Liver (tissue), 10 donors: ENCODE measurements at places on chromosomes 7 and 10. TPM values are rescaled to one million over a fixed set of nuclear protein-coding genes. Genes with fewer than 3 reads are reported as not detected.

DNA sequence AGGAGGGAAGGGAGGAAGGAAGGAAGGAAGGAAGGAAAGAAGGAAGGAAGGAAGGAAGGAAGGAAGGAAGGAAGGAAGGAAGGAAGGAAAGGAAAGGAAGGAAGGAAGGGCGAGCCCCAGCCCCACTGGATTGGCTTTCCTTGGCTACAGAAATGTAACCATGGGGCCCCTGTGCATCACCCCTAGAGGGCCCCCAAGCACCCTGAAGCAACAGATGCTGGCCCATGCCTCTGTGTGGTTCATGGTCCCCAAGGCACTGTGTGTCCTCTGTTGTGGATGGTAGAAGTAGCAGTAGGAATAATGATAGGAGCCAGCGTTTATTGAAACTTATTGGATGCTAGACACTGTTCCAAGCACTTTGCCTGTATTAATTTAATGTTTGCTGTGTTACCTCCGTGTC is 116.6 kb upstream of the MACROH2A2 start:
- no peak overlapping the region for H3K27ac ChIP-seq
- H3K36me3 ChIP-seq, result no peaks in the 10 kb centered on the region
- H3K27me3 ChIP-seq, result no peaks in the 10 kb centered on the region

- H3K27me3 ChIP-seq, result peaks cover 3% of the 10 kb centered on the region
- DNase-seq, result no peak
- no peak overlapping the region for H3K4me3 ChIP-seq
- H3K27ac ChIP-seq, result no peak overlapping the region
- H3K36me3 ChIP-seq, result no peaks in the 10 kb centered on the region
- H3K4me1 ChIP-seq, result no peaks in the 10 kb centered on the region
Observed at GRCh38 chr7:19480383-19480782, 228.5 kb downstream of the POLR1F start.

DNA sequence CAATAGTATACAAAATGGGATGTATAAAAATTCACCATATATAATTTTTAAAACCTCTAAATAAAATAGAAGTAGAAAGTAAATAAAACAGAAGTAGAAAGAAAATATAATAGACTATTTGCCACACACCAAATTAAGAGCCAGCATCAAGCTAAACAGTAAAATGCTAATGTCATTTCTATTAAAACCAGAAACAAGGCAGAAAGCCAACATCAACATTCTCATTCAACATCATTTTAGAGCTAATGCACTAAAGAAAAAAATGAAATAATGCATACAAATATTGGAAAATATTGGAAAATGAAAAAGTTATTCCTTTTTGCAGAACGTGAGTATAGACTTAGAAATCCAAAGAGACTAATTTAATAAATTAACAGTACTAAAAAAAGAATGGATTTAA is 23.4 kb upstream of the RELN start:
- peaks cover 6% of the 10 kb centered on the region for H3K4me1 ChIP-seq
- no peak overlapping the region for H3K4me3 ChIP-seq
- H3K27ac ChIP-seq, result no peak overlapping the region
- H3K36me3 ChIP-seq, result no peaks in the 10 kb centered on the region
- DNase-seq, result no peak
- H3K27me3 ChIP-seq, result no peaks in the 10 kb centered on the region

- no peaks in the 10 kb centered on the region for H3K4me1 ChIP-seq
- H3K36me3 ChIP-seq, result no peaks in the 10 kb centered on the region
- no peak overlapping the region for H3K27ac ChIP-seq
- no peak for DNase-seq
- H3K27me3 ChIP-seq, result no peaks in the 10 kb centered on the region
Observed at GRCh38 chr10:18303851-18304801, 163.9 kb downstream of the CACNB2 start.

DNA sequence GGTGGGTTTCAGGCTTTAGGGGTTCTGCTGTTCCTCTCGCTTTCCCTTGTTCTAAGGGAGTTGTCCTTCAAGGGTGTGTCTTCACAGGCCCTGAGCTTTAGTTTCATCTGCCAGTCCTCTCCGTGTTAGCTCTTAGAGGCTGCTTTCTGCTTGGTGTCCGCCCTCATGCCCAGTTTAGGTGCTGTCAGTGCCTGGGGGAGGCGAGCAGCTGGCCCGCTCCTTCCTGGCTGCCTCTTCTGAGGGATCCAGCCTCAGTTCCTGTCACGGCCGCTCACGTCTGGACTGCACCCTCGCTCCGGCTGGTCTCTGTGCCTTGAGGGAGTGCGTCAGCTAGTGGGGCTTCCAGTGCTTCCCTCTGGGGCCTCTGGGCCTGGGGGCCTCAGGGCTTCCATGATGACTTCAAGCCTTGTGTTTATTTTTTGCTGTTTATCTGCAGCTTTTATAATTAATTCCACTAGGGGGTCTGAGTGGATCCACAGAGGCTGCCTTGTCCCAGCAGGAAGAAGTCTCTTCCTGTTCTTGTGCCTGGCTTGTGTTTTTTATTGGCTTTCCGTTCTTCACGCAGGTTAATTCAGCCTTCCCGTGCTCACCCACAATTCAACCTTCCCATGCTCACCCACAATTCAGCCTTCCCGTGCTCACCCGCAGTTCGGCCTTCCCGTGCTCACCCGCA is 33.0 kb downstream of the WDR37 start:
- no peak overlapping the region for H3K27ac ChIP-seq
- no peak overlapping the region for H3K4me3 ChIP-seq
- H3K4me1 ChIP-seq, result no peaks in the 10 kb centered on the region
- H3K27me3 ChIP-seq, result no peaks in the 10 kb centered on the region
- DNase-seq, result peak; percentile 28

DNA sequence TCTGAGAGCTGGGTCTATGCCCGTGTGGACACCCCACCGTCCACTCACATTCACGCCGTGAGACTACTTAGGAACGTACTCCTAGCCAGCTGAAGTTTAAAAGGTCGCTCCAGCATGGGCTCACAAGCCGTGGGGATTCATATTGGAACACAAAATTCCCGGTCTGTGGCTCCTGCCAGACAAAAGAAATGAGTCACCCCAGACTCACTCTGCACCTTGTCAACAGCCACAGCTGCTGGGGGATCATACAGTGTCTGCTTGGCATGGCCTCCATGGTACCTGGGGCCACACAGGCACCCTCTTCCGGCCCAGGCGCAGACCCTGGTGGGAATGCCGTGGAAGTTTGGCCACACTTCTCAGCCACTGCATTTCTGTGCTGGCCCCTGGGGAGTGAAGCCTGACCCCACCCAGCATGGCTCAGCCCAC is 228.4 kb downstream of the DNAJB6 start:
- H3K4me1 ChIP-seq, result no peaks in the 10 kb centered on the region
- H3K4me3 ChIP-seq, result no peak overlapping the region
- H3K27me3 ChIP-seq, result peaks cover 3% of the 10 kb centered on the region
- H3K36me3 ChIP-seq, result no peaks in the 10 kb centered on the region
- DNase-seq, result no peak

DNA sequence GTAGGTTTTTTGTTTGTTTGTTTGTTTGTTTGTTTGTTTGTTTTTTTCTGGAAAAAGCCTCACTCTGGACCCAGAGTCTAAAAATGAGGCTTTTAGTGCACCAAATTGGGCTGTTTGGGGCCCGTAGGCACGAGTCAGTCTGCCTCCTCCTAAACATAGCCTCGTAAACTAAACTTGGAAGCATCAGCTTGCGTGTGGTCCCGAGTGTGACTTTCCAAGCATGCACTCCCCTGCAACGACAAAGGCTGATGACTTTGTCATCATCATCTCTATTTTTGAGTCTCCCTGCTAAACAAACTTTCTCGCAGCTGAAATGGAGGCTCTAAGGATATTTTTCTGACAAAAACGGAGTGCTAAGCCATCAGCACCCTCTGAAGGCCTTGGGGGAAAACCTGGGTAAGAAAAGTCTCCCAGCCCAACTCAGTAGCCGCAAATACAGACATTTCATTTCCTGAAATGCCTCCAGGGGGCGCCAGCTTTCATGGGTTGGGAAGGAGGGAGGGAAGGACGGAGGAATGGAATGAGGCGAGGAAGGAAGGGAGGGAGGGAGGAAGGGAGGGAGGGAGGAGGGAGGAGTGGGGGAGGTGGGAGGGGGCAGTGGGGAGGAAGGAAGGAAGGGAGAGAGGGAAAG is 245.9 kb downstream of the KCNMA1 start:
- no peaks in the 10 kb centered on the region for H3K4me1 ChIP-seq
- peak; percentile 67 for DNase-seq
- H3K36me3 ChIP-seq, result no peaks in the 10 kb centered on the region
- no peak overlapping the region for H3K4me3 ChIP-seq
- H3K27ac ChIP-seq, result no peak overlapping the region

DNA sequence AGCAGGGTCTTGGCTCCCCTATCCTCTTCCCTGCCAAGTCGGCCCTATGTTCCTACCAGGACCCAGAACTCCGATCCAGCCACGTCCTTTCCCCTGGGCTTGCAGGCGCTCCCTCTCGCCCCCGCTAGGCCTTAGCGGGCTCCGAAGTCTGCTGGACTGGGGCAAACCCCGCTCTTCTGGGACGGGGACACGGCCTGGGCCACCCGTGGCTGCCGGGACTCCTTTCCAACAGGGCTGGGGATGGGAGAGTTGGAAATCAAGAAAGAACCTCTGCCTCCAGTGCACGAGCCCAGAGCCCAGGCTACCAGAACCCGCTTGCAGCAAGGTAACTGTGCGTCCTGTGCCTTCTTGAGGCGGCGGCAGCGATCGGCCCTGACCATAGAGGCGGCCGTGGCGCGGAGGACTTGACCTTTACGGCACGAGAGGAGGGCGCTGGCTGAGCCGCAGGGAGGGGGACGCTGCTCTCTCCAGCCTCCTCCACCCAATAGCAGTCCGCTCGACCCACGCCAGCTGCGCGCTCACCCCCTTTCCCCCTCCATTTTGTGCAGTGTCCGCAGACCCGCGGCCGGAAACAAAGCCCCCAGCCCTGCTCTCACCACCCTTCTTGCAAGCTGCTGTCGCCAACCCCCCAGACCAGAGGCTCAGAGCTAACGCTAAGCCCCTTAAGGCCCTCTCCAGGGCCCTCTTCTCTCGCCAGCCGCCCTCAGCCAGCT is 7.0 kb upstream of the HOXA11 start:
- H3K27me3 ChIP-seq, result peaks cover 4% of the 10 kb centered on the region
- H3K27ac ChIP-seq, result no peak overlapping the region
- H3K36me3 ChIP-seq, result no peaks in the 10 kb centered on the region
- DNase-seq, result no peak
- H3K4me3 ChIP-seq, result no peak overlapping the region
- peaks cover 24% of the 10 kb centered on the region for H3K4me1 ChIP-seq

DNA sequence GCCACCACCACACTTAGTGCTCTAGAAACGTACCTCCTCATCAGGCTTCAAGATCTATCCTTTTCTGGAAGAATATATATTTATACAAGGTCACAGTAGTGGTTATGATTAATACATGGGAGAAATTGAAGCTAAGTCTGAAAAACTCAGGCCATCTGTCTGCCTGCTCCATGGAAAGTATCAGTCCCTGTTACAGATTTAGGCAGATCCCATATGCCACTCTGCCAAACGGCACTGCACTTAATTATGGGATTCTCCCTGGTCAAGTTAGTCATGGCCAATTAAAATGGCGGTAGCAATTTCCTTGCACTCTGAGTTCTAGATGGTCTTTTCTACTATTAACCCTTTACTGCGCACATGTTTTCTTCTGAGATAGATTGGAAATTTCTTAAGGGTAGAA is 740.0 kb downstream of the SUGCT start:
- no peaks in the 10 kb centered on the region for H3K4me1 ChIP-seq
- no peak overlapping the region for H3K4me3 ChIP-seq
- no peak for DNase-seq
- no peak overlapping the region for H3K27ac ChIP-seq

GRCh38 chr10:60914690-60915141 is 29.3 kb downstream of the RHOBTB1 start:
- no peak for DNase-seq
- H3K27ac ChIP-seq, result no peak overlapping the region

- H3K4me3 ChIP-seq, result no peak overlapping the region
- no peaks in the 10 kb centered on the region for H3K36me3 ChIP-seq
- H3K27ac ChIP-seq, result peak overlapping the region; percentile 73
Observed at GRCh38 chr10:79406683-79407422, 38.6 kb downstream of the ZCCHC24 start.

DNA sequence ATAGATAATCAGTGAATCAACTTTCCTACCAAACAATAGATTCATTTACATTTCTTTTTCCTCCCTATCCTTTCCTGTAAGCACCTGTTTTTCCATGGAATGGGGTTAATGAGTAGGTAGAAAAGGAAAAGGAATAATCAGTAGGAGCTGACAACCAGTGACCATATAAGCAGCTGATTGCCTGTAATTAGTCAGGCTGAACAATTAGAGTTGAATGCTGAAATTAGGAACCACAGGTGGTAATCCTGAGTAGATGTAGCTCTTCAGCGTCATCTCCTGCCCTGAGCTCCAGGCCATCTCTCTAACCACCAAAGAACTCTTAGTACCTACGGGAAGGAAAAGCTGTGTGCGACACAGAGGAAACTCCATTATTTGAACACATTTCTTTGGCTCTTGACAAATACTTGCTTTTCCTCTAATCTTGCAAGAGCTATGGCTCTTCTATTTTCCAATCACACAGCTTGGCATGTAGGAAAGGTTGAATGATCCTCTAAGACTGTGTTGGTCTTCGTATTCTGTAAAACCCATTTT is 63.8 kb downstream of the KLHDC10 start:
- no peaks in the 10 kb centered on the region for H3K27me3 ChIP-seq
- H3K36me3 ChIP-seq, result peaks cover 36% of the 10 kb centered on the region

GRCh38 chr7:137539111-137539715 is 195.7 kb upstream of the PTN start:
- peaks cover 3% of the 10 kb centered on the region for H3K27me3 ChIP-seq
- H3K4me3 ChIP-seq, result no peak overlapping the region
- no peak for DNase-seq
- no peaks in the 10 kb centered on the region for H3K36me3 ChIP-seq
- no peaks in the 10 kb centered on the region for H3K4me1 ChIP-seq
- no peak overlapping the region for H3K27ac ChIP-seq

GRCh38 chr10:79417266-79417665 is 28.2 kb downstream of the ZCCHC24 start:
- no peaks in the 10 kb centered on the region for H3K27me3 ChIP-seq
- H3K4me3 ChIP-seq, result no peak overlapping the region

- no peak for DNase-seq
- H3K36me3 ChIP-seq, result no peaks in the 10 kb centered on the region
- no peak overlapping the region for H3K27ac ChIP-seq
- H3K27me3 ChIP-seq, result no peaks in the 10 kb centered on the region
Observed at GRCh38 chr7:157520249-157520648, 183.4 kb downstream of the DNAJB6 start.

Gene PROSER2
- total RNA-seq, result 10.9 TPM

Gene PON1
- 54.8 TPM for total RNA-seq

Gene CYP2C18
- total RNA-seq, result 0.93 TPM

Gene CROT
- 45.1 TPM for total RNA-seq

Gene TNS3
- total RNA-seq, result 100 TPM

Gene IGF2BP3
- 28.4 TPM for total RNA-seq

Gene FAM221A
- total RNA-seq, result 2.8 TPM

Gene PLXNA4
- total RNA-seq, result 0.61 TPM
